ENCODE measurements at places on chromosomes 6 and 20.

DNA sequence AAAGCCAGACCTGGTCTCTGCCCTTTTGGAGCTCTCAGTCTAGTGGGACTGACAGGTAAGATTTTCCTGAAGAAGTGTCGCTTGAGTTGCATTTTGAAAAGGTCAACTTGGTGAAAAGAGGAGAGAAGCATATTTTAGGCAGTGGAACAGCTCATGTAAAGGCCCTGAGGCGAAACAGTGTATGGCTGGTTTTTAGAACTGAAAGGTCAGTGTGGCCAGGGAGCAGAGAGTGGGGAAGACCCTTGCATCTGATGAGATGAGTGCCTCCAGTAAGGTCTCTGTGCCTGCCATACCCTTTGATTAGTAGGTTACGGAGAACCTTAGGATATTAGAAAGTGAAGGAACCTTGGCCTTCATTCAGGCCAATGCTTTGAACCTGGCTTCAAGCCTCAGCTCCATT lies 55.9 kb upstream of the SAYSD1 start:
- no peak for DNase-seq

- DNase-seq, result no peak
Measured at GRCh38 chr6:139569566-139569965, 195.1 kb upstream of the CITED2 start.

- no peak for DNase-seq
Measured at GRCh38 chr20:15740046-15740775, 833.0 kb downstream of the KIF16B start.

- no peak for DNase-seq
Measured at GRCh38 chr6:105501246-105501645, 98.4 kb upstream of the PREP start.

DNA sequence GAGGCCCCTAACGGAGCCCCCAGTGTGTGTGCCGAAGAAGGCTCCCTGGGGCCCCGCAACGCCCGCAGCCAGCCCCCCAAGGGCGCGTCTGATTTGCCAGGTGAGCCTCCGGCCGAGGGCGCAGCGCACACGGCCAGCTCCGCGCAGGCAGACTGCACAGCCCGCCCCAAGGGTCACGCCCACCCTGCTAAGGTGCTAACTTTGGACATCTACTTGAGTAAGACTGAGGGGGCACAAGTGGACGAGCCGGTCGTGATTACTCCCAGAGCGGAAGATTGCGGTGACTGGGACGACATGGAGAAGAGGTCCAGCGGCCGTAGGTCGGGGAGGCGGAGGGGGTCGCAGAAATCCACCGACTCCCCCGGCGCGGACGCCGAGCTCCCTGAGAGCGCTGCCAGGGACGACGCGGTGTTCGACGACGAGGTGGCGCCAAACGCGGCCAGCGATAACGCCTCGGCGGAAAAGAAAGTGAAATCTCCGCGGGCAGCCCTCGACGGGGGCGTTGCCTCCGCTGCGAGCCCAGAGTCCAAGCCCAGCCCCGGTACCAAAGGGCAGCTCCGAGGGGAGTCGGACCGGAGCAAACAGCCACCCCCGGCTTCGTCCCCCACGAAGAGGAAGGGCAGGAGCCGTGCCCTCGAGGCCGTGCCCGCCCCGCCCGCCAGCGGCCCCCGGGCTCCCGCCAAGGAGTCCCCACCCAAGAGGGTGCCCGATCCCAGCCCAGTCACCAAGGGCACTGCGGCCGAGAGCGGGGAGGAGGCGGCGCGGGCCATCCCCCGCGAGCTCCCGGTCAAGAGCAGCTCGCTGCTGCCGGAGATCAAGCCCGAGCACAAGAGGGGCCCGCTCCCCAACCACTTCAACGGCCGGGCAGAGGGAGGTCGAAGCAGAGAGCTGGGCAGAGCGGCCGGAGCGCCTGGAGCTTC lies 117.0 kb downstream of the RTN4IP1 start:
- peak; percentile 78 for DNase-seq

DNA sequence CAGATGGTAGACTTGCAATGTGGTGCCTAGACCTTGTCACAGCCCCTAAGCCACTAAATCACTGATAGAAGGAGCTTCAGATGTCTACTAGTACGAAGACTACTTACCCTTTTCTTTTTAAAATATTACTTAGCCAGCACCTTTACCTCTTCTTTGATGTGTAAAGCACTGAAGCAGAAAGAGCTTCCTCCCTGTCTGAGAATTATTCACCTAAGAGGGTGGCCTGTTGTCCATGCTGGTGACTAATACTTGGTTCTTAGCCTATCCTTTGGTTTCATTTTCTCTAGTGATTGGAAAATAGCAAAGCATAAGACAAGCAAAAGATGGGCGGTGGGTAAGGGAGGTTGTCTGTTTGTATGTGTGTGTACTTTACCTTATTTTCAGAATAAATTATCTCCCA lies 794.6 kb downstream of the TFAP2A start:
- no peak for DNase-seq

GRCh38 chr6:106643061-106643460 lies 13.7 kb downstream of the QRSL1 start:
- no peak for DNase-seq

GRCh38 chr20:56627122-56628014 lies 1.7 kb upstream of the TFAP2C start:
- no peak for DNase-seq

DNA sequence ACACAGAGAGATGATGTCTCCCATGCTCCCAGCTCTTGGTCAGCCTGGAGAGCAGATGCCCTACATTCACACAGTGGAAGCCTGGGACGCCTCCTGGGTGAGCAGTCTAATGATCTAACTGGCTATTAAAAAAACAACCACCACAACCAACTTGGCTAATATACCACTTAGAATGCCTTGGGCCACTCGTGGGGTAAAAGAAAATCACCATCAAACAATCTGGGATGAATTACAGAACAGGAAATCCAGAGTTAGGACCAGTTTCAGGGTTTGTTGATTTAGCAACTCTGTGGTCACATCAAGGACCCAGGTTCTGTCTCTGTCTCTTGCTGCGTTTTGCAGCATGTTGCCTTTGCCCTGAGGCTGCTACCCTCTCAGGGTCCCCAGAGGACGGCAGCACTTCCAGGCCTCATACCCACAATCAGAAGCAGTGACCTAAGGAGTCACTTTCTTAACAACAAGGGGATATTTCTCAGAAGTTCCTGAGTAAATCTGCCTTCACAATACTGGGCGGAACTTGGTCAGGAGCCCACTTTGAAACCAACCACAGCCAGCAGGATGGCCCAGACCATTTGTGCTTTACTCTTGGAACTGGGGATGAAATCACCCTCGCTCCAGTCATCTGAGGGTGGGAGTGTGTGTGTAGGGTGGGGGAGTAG lies 118.7 kb downstream of the CLIC5 start:
- DNase-seq, result no peak

DNA sequence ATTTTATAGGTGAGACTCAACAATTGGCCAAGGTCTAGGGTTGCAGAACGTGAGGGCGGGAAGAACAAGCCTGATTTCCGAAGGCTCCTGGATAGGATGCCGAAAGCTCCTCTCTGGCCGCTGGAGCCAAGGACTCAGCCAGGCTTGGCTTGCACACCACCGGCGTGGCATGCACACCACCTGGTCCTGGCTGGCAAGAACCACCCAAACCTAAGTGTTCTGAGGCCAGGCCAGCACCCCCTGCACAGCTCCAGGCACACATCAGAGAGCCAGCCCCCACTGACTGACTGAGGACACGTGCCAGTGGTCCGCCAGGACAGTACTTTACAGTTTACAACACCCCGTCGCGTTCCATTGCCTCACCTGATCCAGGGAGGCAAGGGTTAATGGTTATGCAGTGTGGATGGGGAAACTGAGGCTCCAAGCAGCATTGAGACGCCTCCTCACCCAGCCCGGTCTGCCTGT lies 414 bp downstream of the TGM2 start:
- no peak for DNase-seq

GRCh38 chr6:72720464-72720863 lies 98.6 kb downstream of the KCNQ5 start:
- DNase-seq, result no peak

- DNase-seq, result no peak
Measured at GRCh38 chr6:89951574-89952104, 57.4 kb downstream of the GJA10 start.

Data from body of pancreas (tissue), 4 donors.